Suppressor macrophage (primary cell): ENCODE measurements at places on chromosomes 12 and 14.

GRCh38 chr14:66038212-66038611 lies 448.0 kb upstream of the CCDC196 start:
- DNase-seq: no peak

DNA sequence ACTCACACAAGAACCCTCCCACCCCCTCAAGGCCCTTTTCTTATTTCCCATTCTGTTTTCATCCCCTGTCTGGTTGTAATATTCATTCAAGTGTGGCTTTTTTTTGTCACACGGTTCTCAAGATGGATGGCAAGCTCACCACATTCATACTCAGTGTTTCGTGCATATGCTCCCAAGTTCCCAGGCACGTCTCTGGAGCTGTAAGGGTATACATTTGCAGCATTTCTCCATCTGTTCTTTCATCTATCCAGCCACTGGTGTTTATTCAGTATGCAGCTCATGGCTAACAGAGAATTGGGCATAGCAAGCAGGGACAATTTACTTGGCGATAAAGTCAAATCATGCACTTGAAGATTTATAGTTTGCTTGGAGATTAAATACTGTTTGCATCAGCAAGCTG lies 212.1 kb downstream of the GRIN2B start:
- no peak for DNase-seq

DNA sequence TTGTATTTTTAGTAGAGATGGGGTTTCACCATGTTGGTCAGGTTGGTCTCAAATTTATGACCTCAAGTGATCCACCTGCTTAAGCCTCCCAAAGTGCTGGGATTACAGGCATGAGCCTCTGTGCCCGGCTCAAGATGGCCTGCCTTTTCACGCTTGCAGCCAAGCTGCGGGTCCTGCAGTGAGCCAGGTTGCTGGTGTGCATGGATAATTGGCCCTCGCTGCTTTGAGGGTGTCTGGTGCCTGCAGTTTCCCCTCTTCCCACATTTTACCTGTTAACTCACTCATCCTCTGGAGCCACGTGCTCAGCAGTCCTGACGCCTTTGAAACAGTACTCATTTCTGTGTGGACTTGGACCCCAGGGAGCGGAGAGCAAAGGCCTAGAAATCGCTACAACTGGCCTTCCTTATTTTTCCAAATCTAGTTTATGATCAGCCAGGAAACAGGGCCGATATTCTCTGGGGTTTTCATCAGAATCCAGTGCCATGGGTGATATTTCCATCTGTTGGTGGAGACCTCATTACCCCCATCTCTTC lies 42.2 kb downstream of the TPCN1 start:
- no peak for DNase-seq

DNA sequence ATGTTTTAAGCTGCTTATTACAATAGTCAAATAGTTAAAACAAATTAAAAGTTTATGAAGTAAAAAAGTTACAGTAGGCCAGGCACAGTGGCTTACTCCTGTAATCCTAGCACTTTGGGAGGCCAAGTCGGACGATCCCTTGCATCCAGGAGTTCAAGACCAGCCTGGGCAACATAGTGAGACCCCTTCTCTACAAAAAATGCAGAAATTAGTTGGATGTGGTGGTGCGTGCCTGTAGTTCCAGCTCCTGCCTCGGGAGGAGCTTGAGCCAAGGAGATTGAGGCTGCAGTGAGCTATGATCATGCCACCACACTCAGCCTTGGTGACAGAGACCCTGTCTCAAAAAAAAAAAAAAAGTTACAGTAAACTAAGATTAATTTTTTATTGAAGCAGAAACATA lies 142.6 kb downstream of the MIPOL1 start:
- DNase-seq: no peak

DNA sequence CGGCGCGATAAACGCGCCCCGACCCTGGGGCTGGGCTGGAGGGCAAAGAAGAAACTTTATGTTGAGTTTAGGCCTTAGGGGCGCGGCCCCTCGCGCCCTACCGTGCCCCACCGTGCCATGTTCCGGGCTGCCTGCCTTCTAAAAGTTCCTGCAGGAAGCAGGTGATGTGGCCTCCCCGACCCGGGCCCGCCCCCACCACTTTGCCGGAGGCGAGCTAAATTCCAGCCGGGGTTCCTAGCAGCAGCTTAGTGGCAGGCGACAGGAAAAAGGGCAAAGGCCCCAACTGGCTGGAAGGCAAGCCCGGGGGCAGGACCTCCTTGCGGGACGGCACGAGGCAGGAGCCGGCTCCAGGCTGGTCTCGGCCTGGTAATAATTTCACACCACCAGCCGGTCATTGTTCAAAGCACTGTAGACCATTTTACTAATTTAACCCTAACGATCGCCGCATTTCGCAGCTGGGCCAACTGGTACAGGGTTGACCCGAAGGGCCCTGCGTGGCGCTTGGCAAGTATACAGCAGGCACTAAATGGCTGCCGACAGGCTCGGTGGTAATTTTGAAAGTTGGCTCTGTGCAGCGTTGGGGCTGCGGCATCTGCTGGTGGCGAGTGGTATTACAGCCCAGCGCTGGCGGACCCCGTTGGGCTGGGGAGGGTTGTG lies 895 bp upstream of the CCDC88C start:
- peak; percentile 84 for DNase-seq

DNA sequence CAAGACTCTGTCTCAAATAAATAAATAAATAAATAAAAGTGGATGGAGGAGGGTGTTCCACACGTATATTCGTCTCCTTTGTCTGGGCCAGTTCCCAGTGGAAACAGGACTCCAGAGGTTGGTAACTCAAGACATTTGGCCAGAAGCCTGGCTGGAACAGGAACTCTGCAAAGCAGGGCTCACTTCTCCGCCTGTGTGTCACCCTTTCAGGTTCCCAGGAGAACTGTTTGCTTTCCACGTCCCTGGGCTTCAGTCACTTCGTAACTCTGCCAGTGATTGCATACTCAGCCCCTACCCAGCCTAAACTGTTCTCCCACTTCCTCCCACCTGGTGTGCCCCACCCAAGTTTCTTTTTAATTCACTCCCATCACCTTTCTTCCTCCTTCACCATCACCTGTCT lies 7.0 kb upstream of the UBE2N start:
- peak; percentile 36 for DNase-seq

GRCh38 chr14:32350020-32350419 lies 20.9 kb downstream of the AKAP6 start:
- DNase-seq: no peak

- DNase-seq: no peak
Measured at GRCh38 chr14:74756326-74756725, 6.8 kb upstream of the YLPM1 start.

GRCh38 chr12:130339951-130340350 lies 2.3 kb downstream of the PIWIL1 start:
- DNase-seq: no peak

DNA sequence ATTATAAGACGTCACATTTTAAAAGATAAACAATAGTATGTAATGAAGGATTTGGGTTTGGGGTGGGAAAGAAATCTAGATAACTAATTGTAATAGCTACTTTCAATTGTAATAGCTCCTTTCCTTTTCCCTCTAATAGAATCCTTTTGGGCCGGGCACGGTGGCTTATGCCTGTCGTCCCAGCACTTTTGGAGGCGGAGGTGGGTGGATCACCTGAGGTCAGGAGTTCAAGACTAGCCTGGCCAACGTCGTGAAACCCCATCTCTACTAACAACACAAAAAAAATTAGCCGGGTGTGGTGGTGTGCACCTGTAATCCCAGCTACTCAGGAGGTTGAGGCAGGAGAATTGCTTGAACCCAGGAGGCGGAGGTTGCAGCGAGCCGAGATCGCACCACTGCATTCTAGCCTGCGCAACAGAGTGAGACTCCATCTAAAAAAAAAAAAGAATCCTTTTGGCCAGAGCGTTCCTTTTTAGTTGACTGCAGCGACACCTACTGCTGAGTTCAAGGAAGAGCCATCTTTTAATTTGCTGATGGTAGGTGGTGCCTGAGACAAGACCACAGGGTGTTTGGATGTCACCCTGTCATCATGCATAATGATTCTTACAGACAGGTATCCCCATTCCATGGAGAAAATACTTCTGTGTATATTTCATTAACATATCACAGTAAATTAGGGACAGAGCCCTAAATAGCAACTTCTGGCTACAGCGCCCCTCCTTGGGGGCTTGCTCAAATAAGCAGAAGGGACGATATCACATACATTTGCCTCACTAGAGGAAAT lies 79.5 kb downstream of the ARMH4 start:
- peak; percentile 68 for DNase-seq

GRCh38 chr12:116529048-116529447 lies 30.1 kb upstream of the MAP1LC3B2 start:
- DNase-seq: no peak

DNA sequence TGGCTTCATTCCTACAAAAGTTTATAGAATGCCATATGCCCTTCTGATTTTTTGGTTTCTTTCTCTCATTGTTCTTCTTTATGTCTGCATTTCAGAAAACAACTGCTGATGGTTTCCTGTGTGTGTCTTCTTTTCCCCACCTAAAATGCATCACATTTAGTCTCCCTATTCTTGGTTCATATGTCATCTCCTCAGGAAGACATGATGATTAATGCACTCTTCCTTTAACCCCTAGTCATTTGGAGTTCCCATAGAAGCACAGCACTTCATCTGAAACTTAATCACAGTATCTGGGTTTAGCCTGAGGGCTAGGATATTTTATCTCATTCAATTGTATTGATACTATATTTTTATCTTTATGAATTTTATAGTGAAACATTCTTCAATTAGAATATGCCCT lies 21.5 kb downstream of the GNPNAT1 start:
- DNase-seq: no peak

- DNase-seq: no peak
Measured at GRCh38 chr14:88551980-88552431, 2.8 kb downstream of the PTPN21 start.

DNA sequence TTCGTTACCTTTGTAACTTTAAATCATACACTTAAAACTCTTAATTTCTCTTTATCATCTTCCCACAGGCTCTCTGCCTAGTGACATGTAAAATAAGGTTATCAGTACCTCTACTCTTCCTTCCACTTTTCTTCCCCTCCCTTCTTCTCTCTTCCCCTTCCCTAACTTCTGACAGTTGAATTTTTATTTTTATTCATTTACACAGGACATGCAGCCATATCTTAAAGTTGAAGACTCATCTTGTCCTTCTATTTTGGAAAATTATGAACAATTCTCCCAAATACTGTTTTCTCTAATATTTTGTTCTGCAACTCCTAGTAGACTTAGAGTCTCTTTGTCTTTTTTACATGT lies 263.9 kb downstream of the FBXL14 start:
- no peak for DNase-seq

- DNase-seq: no peak
Measured at GRCh38 chr12:130509454-130509853, 171.8 kb downstream of the PIWIL1 start.

GRCh38 chr12:122204167-122205052 lies 901 bp downstream of the B3GNT4 start:
- DNase-seq: no peak

DNA sequence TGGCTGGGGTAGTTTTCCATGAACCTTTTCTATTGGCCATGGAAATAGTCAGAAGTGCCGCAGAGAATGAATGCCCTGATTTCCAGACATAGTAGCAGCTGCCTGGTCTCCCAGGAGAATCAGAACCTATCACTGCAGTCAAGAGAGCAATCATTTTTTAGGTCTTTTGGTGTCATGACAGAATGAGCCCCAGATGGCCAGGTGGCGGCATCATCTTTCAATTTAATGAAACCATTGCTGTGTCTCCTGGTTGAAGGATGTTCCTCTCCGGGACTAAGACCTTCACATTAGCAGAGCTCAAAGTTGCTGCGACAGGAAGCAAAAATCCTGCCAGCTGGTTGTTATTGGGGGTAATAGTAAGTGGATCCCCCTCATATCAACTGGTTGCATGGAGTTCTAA lies 18.8 kb downstream of the TNFAIP2 start:
- DNase-seq: no peak

DNA sequence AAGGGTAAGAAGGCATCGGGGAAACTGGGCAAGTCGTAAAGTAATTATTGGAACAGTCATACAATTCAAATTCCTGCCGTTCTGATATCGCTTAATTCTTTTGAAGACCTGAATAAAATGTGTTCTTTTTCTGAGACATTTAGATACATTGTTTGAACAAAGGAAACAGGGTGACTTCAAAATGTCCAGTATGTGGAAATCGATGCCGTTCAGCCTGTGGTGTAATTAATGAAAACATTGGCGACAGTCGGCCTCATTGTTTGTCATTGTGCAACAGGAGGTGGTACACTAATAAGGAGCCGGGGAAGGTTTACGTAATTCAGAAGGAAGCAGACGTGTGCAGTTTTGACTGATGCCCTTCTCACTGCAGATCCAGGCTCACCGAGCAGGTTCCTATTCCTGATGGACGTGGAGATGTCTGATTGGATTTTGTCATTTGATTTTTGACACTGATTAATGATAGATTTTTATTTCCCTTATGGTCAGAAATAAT lies 92.7 kb downstream of the BORCS5 start:
- DNase-seq: peak; percentile 85

DNA sequence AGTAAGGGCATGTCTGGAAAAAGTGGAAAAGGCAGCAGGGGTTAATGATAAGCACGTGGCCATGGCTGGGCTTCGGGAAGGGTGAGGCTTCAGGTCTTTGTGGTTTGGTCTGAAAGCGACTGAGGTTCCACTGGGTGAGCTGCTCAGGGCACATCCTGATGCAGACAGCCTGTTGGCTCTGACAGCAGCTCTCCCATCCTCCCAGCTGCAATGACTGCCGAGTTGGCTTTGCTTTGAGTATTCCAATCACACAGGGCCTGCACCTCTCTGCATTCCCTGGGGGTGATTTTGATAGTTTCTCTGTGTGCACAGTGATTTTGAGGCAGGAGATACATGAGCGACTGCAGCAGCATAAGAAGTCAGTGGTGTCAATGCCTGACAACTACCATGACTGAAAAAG lies 390.7 kb downstream of the APAF1 start:
- no peak for DNase-seq

GRCh38 chr12:77202457-77203060 lies 137.2 kb upstream of the E2F7 start:
- DNase-seq: no peak

DNA sequence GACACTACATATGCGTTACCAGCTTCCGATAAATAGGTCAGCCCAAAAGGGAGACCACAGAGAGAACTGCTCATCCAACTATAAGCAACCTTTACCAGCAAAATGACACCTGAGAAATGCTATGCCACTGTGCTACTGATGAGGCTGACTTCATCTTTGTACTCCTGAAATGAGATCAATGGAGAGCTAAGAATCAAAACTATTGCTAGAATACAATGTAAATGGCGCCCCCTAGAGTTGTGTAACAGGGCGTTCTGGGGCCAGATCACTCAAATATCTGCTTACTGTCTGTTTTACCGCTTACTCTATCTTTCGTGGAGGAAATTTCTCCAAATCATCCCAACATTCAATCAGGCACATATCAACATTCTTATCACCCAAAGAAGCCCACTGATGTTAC lies 4.6 kb downstream of the ZNF384 start:
- DNase-seq: peak; percentile 67

DNA sequence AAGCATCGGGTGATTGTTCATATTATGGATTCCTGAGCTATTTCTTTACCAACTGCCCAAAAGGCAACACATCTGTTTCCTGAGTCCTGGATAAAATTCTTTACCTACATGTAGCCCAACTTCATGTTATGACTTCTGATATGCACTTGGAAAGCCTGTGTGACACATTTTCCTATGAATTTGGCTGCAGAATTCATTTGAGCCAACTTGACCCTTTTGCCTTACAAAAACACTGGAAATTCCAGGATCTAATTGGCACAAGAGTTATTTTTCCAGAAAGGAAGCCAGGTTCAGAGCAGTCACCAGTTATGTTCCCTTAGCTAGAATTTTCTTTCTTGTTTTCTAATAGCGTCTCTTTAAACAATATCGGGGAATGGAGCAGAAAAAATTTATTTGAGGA lies 202.5 kb upstream of the LRIG3 start:
- no peak for DNase-seq
